Articular chondrocyte of knee joint (primary cell): ENCODE measurements at places on chromosomes 2 and 18. TPM values are rescaled to one million over a fixed set of nuclear protein-coding genes. Genes with fewer than 3 reads are reported as not detected.

The CDCA7 gene
- 1.2 and 2.5 TPM in 2 replicates for total RNA-seq

The TLX2 gene
- 0.11 and 0.13 TPM in 2 replicates for total RNA-seq

The CCNT2 gene
- 30.7 and 31.9 TPM in 2 replicates for total RNA-seq

The HOXD13 gene
- 0.11 and 0.13 TPM in 2 replicates for total RNA-seq

The ANKRD23 gene
- 1.6 and 3.0 TPM in 2 replicates for total RNA-seq
